Mucosa of descending colon (tissue), 3 donors: ENCODE measurements at places on chromosomes 12 and 14. TPM values are rescaled to one million over a fixed set of nuclear protein-coding genes. Genes with fewer than 3 reads are reported as not detected.

GRCh38 chr14:98928418-98928817 lies 343.6 kb downstream of the BCL11B start:
- DNase-seq, result no peak

P2RX7 gene
- 10.9 TPM for total RNA-seq

GRCh38 chr14:98218218-98218617 lies 1053.8 kb downstream of the BCL11B start:
- DNase-seq, result no peak

DNA sequence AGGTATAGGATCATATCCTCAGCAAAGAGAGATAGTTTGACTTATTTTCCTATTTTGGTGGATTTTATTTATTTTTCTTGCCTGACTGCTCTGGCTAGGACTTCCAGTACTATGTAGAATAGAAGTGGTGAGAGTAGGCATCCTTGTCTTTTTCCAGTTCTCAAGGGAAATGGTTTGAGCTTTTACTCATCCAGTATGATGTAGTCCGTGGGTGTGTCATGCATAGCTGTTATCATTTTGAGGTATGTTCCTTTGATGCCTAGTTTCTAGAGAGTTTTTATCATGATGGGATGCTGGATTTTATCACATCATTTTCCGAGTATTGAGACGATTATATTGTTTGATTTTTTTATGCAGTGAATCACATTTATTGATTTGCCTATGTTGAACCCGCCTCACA lies 97.2 kb downstream of the MGAT4C start:
- no peak for DNase-seq

GRCh38 chr12:128857133-128857763 lies 4.0 kb downstream of the GLT1D1 start:
- no peak for DNase-seq

TCL1B gene
- not detected for total RNA-seq

DPPA3 gene
- total RNA-seq, result not detected
